Stimulated activated CD4-positive, alpha-beta T cell treated with anti-CD3 and anti-CD28 coated beads, Interleukin-15, amount 100 ng/mL, for 1 hour (primary cell): ENCODE measurements at places on chromosomes 12 and 14.
A peak's percentile ranks its signal among the peaks of the same experiment; 100 is the strongest.

DNA sequence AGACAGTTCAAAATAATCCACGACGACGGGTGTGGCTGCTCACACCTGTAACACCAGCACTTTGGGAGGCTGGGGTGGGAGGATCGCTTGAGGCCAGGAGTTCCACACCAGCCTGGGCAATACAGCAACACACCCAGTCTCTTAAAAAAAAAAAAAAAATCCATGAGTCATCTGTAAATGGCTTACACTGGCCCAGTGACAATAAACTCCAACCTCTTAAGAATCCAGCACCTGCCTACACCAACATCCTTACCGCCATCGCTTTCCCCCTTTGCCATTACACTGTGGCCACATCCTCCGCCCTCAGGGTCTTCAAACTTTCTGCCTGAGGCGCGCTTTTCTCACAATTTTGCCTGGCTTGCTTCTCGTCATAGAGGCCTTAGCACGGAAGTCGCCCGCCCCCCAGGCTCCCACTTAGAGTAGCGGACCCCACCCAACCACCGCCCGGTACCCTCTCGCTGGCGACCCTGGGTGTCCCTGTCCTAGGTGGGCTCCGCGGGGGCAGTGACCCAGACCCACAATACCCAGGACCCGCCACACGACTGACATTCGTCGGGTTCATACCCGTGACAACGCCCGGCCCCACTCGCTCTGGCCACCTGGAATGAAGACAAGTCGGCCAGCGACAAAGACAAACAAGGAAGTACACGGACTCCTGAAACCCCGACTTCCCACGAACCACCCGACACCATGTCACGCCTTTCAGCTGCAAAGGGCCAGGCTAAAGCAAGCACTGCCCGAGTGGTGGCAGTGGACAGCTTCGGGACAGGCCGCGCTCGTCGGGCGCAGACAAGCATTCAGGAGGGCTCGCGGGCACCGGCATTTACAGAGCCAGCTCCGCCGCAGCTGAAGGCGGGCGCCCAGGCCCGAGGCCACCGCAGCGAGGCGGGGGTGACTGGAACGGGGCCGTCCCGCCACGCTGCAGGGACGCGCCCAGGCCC lies 636 bp downstream of the GOLGA3 start:
- DNase-seq, result peak; percentile 5

- no peak for DNase-seq
Observed at GRCh38 chr12:83630526-83630925, 943.8 kb downstream of the TMTC2 start.

- DNase-seq, result no peak
Observed at GRCh38 chr12:110932046-110932445, 11.7 kb upstream of the MYL2 start.

GRCh38 chr14:99972748-99973466 lies 92.3 kb upstream of the EVL start:
- no peak for DNase-seq

- no peak for DNase-seq
Observed at GRCh38 chr12:56162468-56163290, 4.5 kb downstream of the MYL6 start.

DNA sequence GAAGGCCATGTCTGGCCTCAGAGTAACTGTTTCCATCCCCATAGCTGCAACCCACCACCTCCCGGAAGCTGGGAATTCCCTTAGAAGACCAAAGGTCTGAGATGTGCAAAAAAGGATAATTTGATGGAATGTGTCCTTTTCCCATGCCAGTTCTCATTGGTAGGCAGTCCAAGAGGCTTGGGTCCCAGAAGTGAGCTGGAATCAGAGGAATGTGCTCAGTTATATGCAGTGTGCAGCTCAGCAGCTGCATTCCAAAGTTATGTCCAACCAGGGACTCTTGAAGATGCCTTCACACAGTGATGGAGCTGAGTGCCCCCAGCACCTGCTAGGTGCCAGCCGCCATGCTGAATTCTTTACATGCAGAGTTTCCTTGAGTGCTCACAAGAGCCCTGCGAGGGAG lies 583.9 kb upstream of the TBX3 start:
- DNase-seq, result no peak

- no peak for DNase-seq
Observed at GRCh38 chr14:87170179-87170578, 822.8 kb downstream of the GALC start.

DNA sequence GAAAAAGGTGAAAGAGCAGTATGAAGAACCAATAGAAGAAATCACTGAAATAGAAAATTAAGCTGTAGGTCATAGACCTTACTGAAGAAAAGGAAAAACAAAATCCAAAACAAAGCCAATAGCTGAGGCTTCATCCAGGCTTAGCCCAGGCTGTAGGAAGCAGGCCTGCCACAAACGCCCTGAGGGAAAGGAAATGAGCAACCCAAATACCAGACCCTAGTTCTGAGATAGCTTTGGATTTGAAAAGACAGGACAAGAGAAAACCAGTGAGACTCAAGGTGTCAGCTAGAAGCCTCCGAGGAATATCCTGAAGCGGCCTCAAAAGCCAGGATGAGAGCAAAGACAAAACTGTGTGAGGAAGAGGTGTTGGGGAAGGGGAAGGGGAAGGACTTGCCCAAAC lies 79.2 kb downstream of the FERMT2 start:
- DNase-seq, result no peak

- no peak for DNase-seq
Observed at GRCh38 chr12:124109760-124110159, 136.7 kb downstream of the ZNF664 start.

DNA sequence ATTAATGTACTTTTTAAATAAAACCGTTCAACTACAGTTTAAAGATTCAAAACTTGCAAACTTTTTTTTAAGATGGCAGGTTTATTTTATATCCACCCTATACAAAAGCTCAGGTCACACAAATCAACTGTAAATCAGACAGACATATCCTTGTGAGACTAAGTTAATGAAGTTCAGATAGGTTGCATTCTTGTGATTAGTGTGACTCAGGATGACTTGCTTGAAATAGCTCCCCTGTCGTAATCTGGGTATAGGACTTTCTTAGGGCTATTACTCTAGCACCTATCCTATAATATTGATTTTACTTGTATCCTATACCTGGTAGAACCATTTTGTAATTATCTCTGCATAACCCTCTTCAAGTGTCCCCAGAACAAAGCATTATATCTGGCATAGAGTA lies 9.5 kb upstream of the PRKD1 start:
- DNase-seq, result no peak

DNA sequence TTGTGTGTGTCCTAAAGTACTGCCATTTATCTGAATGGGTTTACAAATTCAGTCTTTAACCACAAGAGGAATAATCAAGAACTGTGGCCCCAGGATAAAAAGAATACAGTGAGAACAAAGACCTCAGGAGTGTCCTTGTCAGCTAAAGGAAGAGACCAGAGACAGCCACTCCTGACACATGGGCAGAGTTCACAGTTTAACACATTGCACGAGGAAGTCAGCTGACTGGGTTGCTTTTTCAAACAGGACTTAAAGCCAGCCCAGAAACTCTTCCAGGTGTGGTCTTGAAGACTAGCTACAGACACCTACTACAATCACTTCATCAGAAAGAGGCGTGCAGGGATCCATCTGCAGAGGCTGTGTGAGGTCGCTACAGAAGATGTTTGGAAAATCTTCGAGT lies 42.8 kb downstream of the GNS start:
- no peak for DNase-seq
